ENCODE measurements at places on chromosomes 3 and 15.

DNA sequence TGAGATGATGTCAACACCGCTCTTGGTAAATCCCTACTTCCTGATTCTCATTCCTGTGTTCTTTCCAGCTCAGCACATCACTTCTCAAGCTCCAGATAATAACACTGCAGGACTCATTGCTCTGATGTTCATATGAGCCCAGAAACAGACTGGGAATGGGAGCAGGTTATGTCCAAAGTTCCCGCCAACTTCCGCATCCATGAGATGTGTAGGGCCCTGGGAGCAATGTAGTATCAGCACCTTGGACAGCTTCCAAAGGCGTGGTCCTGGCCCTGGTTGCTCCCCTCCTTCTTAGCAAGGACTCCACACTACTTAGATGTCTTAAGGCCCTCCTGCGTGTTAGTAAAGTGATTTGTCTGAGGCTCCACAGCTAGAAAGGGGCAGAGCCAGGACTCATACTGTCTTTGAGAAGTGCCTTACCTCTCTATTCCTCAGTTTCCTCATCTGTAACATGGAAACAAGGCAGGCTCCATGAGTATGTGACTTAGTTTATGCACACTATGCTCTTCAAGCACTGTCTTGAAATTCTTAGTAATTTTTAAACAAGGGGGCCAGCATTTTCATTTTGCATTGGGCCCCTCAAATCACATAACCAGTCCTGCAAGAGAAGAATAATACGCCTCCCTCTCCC, 27.9 kb upstream of the SLC6A1 start:
- no peak for DNase-seq

GRCh38 chr15:39310633-39311032, 270.2 kb upstream of the THBS1 start:
- DNase-seq = no peak

DNA sequence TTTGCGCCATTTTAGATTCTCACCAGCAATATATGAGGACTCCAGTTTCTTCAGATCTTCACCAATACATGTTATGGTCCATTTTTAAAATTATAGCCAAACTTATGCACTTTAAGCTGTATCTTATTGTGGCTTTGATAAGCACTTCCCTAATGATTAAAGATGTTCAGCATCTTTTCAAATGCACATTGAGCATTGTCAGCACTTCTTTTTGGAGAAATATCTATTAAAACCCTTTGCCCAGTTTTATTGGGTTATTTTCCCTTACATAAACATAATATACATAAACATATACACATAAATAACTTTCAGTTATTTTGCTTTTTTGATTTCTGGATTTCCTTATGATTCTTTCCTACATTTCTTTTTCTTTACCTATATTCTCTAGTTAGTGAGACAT, 83.8 kb downstream of the ROBO1 start:
- no peak for DNase-seq

DNA sequence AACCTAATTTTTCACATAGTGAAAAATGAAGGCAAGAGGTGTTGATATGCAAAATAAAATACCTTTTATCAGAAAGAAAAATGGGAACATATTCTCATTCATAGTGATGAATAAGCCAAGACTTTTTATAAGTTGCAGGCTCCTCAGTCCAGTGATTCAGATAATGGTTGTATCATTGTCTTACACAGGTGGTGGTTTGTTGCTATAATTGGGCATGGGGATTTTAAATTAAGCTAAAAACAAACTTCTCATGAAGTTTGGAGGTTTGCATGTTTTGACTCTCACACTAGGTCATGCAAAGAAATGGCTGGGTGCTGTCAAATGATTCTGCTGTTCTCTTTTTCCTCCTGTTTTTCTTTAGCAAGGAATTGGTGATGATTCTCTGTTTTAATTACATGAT, 60.8 kb upstream of the SKIL start:
- no peak for DNase-seq

GRCh38 chr15:69107025-69107620, 53.3 kb upstream of the GLCE start:
- no peak for DNase-seq

DNA sequence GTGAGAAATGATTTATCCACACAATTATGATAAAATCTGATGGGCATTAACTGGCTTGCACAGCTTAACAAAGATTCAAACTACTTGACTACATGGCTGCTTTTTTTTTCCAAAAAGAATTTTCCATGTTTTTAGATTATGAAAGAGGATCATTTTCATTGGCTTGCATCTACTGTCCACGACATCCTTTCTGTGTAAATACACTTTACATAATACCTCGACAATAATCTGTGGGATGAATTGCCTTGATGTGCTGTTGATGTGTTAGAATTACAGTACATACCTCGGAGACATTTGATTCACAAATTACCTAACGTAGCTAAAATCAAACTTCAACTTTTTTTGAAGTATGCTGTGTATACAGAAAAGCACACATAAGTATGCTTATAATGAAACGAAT, 104.4 kb downstream of the PPP2R3A start:
- DNase-seq = no peak

- DNase-seq = no peak
These were observed 227.6 kb downstream of the NECTIN3 start for GRCh38 chr3:111299192-111299615.

DNA sequence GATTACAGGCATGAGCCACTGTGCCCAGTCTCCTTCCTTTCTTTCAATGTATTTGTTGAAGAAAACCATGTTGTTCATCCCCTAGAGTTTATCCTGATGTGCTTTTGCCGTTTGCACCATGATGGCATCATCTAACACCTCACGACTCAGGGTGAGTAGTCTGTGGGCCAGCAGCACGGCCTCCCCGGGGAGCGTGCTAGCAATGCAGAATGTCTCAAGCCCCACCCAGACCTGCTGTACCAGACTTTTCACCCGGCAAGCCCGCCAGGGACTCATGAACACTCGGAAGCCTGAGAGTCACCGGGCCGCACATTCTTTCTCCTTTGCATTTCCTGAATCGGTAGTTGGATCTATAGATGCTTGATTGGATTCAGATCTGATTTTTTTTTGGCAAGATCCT, 64.6 kb downstream of the RPN1 start:
- no peak for DNase-seq

GRCh38 chr3:27368831-27369607, at the start of gene NEK10:
NEK10 (minus strand) TSS chr3:27369383; CDS start chr3:27352882, 16,501 bp downstream.
- DNase-seq = peak; percentile 91

GRCh38 chr3:78918361-78919020, 849.3 kb downstream of the ROBO1 start:
- DNase-seq = no peak

- DNase-seq = no peak
These were observed 5.2 kb upstream of the PFN2 start for GRCh38 chr3:149975919-149976318.

DNA sequence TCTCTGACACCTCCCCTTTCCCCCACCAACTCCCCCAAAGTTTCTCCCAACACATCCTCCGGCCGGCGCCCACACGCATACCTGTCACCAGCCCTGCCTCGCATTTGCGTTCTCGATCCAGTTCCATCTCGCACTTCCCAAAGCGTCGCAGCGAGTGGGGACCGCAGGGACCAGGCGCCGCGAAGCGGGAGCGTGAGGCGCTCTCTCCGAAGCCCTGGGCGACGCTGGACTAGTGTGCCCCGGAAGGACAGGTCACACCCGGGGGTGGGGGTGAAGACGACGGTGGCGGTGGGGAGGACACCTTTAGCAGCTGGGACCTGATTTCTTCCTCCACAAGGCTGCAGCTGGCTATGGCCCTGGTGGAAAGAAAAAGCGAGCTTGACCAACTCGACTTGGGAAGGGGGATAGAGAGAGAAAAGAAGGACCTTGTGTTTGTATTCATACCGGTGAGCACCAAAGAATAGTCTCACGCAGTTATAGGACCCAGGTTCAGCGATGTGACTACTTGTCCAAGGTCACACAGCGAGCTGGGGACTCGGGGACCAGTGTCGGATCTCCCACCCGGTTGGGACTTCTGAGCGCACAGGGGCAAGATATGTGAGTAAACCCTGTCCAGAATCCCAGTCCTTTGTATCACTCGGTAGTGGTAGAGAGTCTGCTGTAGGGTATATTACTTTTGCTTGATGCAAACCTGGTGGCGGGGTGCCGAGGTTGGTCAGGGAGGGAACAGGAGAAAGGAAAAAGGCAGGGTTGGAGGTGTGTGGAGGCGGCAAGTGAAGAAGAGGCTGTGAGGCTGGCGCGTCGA, 607 bp upstream of the GHSR start:
- DNase-seq = no peak

DNA sequence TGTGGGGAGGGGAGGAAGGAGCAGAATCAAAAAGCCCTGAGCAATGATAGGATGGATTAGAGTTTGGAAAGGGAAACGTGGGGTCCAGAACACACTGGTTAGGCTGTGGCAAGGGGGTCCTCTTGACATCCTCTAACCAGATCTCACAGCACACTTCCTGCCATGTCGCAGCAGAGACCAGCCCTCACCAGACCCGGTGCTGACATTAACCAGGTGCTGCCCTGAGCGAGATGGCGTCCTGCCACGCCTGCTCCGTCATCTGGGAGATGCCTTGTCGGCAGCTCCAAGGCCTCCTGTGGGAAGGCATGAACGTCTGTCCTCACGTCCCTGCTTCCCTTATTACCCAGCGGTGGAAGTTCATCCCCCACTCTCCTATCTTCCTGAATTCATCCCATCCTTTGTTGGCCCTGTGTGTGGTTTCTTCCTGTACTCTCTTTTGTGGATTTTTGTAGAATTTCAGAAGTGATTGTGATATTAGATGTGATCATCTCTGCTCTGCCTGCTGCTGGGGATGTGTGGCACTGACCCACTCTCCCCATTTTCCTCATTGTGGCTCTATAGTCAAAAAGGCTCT, 29.4 kb upstream of the MYZAP start:
- no peak for DNase-seq

- DNase-seq = no peak
These were observed 195.6 kb downstream of the TCF12 start for GRCh38 chr15:57114070-57114469.

GRCh38 chr3:4825436-4826236, 153.6 kb upstream of the BHLHE40 start:
- DNase-seq = no peak

- no peak for DNase-seq
These were observed 374.3 kb downstream of the MAGI1 start for GRCh38 chr3:65664446-65664845.

- DNase-seq = no peak
These were observed 44.5 kb upstream of the KCNMB2 start for GRCh38 chr3:178491751-178492150.

DNA sequence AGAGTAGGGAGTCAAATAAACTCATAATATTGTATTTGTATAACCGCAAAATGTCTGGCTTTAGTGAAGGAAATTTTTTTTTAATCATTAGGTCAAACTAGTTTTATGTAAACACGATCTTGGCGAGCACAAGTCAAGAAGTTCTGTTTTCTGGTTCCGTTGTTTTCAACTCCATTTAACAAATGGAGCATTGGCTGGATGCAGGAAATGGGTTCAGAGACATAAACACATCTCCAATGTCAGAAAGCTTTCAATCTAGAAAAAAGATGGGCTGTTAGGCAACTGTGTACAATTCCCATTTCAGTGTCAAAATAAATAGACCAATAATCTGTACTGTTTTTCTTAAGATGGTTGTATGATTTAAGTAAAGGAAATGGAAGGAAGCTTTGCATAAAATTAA, 292.8 kb downstream of the TBL1XR1 start:
- no peak for DNase-seq

- peak; percentile 19 for DNase-seq
These were observed 20.2 kb downstream of the DUOX2 start for GRCh38 chr15:45093622-45094357.

- DNase-seq = no peak
These were observed 309.0 kb downstream of the ULK4 start for GRCh38 chr3:41652931-41653330.

DNA sequence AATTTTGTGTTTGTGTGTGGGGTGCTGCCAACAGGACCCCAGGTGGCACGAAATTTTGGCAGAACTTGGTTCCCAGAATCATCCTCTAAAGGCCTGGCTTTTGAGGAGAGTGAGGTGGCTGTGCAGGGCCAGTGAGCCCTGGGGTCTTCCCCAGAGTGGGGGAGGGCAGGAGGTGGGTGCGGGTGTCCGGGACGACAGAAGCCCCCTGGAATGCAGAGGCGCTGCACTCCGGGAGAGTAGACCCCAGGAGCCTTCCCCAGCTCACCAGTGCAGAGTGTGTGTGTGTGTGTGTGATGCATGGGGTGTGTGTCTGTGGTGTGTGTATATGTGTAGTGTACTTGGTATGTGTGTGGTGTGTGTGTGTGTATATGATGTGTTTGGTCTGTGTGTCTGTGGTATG, 44.4 kb upstream of the SEC13 start:
- DNase-seq = no peak

GRCh38 chr3:42500091-42500490, 2.4 kb upstream of the VIPR1 start:
- DNase-seq = no peak

- DNase-seq = peak; percentile 83
These were observed at the start of the genes HAUS2 and LRRC57 for GRCh38 chr15:42548249-42549031. HAUS2 (plus strand) TSS chr15:42548838; CDS start chr15:42548873, 35 bp downstream. LRRC57 (minus strand) TSS chr15:42548793; CDS start chr15:42548434, 359 bp downstream.

DNA sequence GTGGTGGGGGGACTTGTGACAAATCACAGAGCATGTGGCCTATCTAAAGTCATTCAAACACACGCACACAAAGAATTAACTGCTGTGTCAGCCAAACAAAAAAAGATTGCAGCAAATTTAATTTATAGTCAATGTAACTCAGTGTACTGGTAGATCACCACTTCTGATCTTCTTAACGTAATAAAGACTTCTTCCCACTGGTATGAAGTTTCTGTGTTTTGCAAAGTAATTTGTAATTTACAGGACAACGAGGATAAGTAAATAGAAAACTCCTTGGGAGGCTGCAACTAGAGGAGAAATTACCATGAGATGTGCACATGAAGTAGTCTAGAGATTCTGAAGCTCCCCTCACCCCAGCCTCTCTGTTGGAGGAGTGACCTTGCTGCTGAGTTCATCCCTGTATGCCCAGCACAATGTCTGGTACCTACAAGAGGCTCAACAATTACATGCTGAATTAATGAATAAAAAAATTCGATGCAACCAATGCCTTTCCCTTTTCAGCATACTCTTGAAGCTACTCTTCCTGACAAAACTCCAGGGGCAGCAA, 207.3 kb downstream of the ARRDC4 start:
- DNase-seq = no peak

DNA sequence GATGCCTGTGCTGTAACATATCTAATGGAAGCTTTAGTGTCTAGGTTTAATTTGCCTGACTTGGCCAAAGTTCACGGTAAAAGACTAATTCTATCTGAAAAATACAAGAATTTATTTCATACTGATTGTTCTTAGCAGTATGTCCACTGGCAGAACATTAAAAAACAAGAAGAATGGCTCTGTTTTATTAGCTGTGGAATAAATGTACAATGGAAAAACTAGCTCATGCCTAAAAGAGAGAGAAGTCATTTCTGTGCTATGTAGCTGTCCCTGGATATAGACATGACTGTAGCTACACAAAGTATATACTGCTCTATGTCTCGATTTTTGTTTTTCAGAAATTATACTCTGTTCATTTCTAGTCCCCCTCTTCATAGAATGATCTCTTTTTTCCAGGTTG, 13.9 kb upstream of the VGLL3 start:
- no peak for DNase-seq

DNA sequence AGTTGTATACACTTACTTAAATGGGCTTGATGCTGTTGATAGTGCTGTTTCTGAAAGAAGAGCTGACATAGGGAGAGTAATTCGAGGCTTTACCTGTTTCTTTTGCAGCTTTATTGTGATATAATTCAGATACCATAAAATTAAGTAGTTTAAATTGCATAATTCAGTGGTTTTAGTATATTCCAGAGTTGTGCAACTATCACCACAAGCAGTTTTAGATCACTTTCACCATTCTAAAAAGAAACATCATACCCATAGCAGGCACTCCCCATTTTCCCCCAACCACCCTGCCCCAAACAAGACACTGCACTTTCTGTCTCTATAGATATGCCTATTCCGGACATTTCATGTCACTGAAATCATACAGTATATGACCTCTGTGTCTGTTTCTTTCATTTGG, 98.5 kb downstream of the MTHFS start:
- no peak for DNase-seq

GRCh38 chr15:70257573-70258248, 160.0 kb upstream of the TLE3 start:
- DNase-seq = peak; percentile 52
